ENCODE measurements at places on chromosomes 6 and 20. TPM values are rescaled to one million over a fixed set of nuclear protein-coding genes. Genes with fewer than 3 reads are reported as not detected.

EEF1A2 gene
- polyA plus RNA-seq, result not detected

DEFB126 gene
- not detected for polyA plus RNA-seq

DNA sequence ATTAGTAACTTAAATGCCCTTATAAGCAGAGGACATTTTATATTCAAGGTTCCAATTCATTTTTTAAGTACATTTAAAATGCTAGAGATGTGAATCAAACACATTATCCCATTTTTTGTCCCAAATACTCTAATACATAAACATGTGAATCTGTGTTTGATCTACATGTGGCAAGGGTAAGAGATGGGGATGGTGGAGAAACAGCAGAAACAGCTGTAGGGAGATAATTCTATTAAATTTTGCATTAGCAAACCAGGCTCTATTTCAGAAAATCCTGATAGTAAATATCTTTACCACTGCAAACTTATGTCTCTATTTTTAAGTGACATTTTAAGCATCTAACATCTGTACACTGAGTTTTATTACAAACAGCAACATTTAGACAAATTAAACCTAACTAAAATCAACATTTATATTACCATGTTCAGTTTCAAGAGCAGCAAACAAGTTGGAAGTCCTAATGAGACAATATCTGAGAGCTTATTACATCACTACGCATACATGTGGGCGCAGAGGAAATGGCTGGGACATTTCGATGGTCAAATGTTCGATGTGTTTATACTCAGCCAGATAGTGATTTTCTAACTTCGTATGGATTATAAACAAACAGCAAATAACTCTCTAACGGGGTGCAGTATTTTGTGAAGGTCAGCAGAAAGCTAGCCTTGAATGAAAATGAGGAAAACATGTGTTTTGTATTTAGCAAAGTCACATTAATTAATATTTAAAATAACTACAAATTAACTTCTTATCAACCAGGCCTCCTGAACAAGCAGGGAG lies 165.1 kb downstream of the GJA1 start:
- DNase-seq, result no peak

- DNase-seq, result peak; percentile 47
Measured at GRCh38 chr20:31923388-31924331, 28.2 kb downstream of the PDRG1 start.

PRPH2 gene
- not detected for polyA plus RNA-seq

DNA sequence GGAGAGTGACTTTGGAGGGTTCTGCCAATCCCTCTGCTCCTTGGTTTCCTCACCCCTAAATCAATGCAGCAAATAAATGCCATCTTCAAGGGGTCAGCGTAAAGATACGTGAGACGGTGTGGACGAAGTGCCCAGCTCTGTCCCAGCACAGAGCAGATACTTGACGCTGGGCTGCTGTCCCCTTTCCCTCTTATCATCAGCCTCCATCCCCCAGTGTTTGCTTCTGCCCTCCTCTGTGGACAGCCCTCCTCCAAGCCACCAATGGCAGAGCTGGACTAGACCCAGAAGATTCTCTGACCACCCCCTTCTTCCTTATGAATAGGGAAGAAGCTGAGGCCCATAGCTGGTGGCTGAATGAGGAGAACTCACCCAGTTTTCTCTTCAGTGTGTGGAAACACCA lies 17.7 kb upstream of the PI16 start:
- no peak for DNase-seq

DNA sequence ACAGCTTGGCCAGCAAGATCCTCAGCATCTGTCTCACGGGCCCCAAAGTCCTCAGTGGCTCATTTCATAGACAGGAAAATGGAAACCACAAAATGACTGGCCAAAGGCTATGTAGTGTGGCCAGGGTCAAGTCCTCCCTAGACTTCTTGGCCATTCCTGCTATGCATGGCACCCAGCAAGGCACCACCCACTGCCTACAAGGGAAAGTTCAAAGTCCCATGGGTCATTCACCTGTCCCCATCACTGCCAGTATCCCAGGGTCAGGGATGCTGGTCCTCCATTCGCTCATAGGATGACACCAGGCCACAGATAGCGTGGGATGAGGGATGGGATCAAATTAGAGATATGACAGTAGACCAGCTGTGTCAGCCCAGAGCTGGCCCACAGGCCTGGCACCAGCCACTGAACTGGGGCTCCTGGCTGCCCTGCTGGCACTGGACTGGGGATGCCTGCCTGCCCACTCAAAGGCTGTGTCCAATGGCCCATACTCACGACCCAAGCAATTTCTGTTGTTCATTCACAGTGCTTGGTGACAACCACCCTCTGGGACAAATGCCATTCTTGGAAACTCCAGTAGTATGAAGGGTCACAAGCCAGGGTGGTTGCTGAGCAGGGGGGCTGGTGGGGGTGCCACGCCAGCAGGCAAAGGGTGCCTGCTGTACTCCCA lies 11.6 kb downstream of the ADISSP start:
- DNase-seq, result no peak

DNA sequence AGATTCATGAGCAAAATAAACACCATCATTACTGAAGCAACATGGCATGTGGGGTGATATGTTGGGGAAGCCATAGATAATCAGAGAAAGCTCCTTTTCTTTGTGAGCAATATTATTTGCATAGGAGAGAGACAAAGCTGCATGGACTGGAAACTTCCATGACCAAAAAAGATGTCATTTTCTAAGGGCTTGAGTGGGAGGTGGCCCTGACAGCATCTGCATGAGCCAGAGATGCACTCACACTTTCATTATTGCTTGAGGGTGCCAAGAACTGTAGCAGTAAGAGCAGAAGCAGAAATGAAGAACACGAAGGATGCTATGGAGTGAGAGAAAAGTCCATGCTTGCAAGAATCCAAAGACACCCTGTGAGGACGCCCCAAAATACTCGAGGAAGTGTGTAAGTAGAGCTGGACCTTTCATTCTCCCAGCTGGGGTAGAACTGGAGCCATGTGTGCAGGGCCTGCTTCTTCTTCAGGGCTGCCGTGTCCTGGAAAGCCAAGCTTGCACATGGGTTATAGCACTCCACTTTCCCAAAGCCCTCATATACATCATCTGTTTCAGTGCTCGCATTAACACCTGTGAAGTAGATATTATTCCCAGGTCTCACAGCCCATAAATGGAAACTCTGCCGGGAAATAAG lies 851.2 kb downstream of the DHX35 start:
- DNase-seq, result no peak

- DNase-seq, result no peak
Measured at GRCh38 chr6:4032475-4032874, 46.5 kb downstream of the FAM217A start.
